ENCODE measurements at places on chromosomes 1 and 21. TPM values are rescaled to one million over a fixed set of nuclear protein-coding genes. Genes with fewer than 3 reads are reported as not detected.
A peak's percentile ranks its signal among the peaks of the same experiment; 100 is the strongest.

DNA sequence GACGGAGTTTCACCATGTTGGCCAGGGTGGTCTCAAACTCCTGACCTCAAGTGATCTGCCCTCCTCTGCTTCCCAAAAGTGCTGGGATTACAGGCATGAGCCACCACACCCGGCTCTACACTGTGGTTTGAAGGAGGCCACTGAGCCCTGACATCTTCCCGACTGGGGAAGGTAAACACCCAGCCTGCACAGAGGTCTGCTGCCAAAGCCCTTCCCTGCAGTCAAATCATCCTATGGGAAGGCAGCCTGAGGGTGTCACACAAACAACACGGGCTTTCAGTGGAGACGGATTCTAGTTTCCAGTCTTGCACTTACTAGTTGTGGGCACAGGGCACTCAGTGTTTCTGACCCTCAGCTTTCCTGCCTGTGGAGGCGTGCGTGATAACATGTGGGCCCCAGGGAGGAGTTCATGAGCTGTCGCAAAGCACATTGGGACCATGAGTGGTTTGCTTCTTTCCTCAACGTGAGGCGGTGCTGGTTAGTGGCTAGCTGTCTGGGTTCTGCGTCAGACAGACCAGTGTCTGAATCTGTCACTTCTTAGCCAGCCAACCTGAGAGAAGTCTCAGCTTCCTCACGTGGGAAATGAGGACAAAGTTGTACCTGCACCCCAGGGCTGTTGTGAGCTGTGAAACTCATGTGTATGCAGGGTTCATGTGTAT, 21.5 kb upstream of the OPRD1 start:
- DNase-seq, result no peak

PLA2G2F gene
- not detected for total RNA-seq

U2AF1 gene
- total RNA-seq, result 41.1 TPM

- no peak for DNase-seq
Measured at GRCh38 chr1:183893561-183894289, 88.8 kb downstream of the RGL1 start.

C1orf53 gene
- 4.3 TPM for total RNA-seq

- DNase-seq, result peak; percentile 65
Measured at GRCh38 chr1:95117207-95118066, at the start of gene TLCD4. Gene TLCD4, plus strand, starts transcription at chr1:95117355. Its CDS starts 26,547 bp downstream, at chr1:95143902.

PROK1 gene
- total RNA-seq, result not detected

TNNT2 gene
- 2.3 TPM for total RNA-seq

GRCh38 chr1:66317248-66317515, 216.8 kb upstream of the SGIP1 start:
- DNase-seq, result no peak

- no peak for DNase-seq
Measured at GRCh38 chr1:29392036-29392435, 155.7 kb downstream of the PTPRU start.

SLAMF1 gene
- total RNA-seq, result not detected

SUSD4 gene
- 4.7 TPM for total RNA-seq

MEX3A gene
- 113 TPM for total RNA-seq

GPR37L1 gene
- total RNA-seq, result 0.04 TPM

TTC39A gene
- total RNA-seq, result 26.0 TPM

TMEM234 gene
- 43.2 TPM for total RNA-seq

DNA sequence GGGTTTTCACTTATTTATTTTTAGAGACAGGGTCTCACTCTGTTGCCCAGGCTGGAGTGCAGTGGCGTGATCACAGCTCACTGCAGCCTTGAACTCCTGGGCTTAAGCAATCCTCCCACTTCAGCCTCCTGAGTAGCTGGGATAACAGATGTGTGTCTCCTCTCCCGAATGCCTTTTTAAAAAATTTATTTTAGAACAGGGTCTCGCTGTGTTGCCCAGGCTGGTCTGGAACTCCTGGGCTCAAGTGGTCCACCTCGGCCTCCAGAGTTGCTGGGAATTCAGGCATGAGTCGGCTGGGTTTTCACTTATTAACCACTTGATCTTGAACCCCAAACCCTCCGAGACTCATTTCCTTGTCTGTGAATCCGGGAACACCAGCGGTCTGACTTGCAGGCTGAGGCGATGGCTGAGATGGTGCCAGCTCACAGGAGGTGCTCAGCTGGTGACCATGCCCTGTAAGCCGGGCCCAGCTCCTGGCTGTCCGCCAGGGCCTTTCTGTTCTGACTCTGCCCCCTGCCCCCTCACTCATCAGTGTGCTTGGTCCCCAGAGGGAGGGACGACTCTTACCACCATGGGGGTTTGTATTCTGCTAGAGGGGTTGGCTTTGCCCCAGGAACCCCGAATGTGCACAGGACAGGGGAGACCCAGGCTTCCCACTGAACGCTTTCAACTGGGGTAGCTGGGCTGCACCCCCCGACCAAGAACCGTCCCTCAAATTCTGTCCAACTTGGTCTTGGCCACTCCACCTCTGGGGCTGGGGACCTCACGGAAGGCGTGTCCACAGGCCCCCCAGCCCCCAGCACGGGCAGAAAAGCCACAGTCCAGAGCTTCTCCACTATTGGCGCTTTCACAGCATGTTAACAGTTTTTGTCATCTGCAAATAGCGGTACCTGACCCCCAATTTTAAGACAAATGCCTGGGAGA, 22.5 kb downstream of the MMEL1 start:
- DNase-seq, result peak; percentile 7

Data from progenitor cell of endocrine pancreas (in vitro differentiated cells).